HEK293T (cell line): ENCODE measurements at places on chromosomes 7 and 10.
A peak's percentile ranks its signal among the peaks of the same experiment; 100 is the strongest.

GRCh38 chr7:141460781-141461715 lies 90.2 kb upstream of the AGK start:
- peak; percentile 29 for DNase-seq

DNA sequence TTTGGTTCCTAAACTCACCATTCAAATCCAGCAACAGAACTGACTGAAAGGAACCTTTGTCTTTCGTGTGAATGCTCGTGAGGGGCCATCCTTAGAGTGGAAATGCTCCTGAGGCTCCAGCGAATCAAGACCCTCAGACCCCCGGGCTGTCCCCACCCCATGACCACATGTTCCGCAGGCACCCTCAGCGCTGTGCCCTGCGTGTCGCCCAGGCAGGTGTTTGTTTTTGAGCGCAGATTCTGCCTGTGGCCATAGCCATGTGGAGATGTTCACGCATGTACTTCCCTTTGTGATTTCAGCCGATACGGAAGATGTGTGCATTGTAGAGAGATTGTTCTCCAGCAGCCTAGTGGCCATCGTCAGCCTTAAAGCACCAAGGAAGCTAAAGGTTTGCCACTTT lies 24.2 kb downstream of the WIPI2 start:
- DNase-seq: no peak

GRCh38 chr10:127527891-127528290 lies 21.2 kb upstream of the NPS start:
- DNase-seq: no peak

- DNase-seq: no peak
Observed at GRCh38 chr7:63042730-63043511, 955.7 kb upstream of the ZNF722 start.

GRCh38 chr7:156842317-156842716 lies 50.7 kb downstream of the LMBR1 start:
- no peak for DNase-seq

DNA sequence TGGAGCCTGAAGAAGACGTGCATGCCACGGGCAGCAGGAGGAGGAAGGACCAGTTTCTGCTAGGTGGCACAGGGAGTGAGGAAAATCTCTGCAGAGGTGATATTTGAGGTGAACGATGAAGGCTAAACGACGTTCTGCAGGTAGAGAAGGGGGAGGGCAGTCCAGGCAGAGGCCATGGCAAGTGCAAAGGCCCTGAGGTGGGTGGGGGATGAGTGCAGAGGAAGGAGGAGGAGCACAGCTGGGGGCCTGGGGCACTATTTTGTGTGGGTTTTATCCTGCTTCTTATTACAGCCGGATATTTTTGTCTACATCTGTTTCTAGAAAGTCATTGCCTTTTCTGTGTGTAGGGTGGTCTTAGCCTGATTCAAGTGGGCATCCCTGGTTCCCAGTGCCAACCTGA lies 57.6 kb downstream of the GOLGA7B start:
- no peak for DNase-seq

DNA sequence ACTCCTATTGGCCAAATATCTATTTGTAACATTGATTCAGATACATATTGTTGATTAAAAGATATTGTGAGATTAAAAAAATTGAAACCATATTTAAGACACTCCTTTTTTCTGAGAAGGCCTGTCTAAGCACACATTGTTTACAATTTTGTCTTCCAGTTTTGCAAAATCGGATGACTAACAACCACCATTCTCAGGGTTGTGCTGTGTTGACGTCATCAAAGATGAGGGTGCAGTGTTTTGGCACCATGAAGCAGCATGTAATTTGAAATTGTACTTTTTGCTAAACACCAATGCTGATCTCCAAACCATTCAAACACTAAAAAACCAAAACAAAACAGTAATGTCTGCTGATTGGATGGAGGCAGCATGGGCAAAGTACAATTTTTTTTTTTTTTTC lies 7.4 kb downstream of the CREB5 start:
- DNase-seq: no peak

- peak; percentile 42 for DNase-seq
Observed at GRCh38 chr7:73342645-73343044, 14.7 kb downstream of the FKBP6 start.

DNA sequence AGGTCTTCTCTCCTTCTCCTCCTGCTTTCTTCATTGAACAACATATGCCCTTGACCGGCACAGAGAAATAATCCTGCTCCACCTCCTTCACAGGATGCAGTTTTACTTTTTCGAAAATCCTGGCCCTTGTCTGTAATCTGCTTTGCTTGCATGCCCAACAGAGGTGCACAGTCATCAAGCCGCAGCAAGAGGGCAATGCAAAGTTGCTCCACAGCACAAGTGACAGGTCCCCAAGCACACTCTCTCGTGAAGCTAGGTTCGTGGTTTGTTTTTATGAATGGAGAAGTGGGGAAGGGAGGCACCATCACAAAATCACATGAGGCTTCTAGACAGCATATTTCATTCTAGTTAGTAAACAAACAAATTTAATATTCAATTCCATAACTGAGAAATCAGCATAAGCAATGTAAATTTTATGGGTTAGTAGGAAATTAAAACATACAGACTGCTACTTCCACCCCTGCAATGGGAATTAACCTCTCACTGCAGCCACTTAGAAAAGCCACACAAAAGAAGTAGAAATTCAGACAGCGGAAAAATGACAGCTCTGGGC lies 178.8 kb downstream of the TPK1 start:
- DNase-seq: no peak

DNA sequence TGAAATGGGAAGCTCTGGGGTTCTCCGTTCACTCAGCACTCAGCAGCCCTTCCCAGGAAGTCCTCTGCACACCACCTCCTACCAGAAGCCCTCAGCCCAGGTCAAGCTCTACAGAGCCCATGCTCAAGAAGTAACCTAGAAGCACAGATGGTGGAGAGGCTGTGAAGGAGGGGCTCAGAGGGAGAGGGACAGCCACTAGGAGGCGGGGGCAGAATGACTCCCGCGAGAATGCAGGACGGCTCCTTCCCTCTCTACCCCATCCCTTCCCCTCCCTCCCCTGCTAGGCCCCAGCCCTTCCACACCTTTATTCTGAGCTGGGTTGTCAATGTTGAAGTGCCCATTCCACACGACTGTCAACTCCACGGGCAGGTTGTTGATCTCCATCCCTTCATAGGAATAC lies 373.2 kb downstream of the PLXNA4 start:
- no peak for DNase-seq
